ENCODE measurements at places on chromosomes 2 and 18.

DNA sequence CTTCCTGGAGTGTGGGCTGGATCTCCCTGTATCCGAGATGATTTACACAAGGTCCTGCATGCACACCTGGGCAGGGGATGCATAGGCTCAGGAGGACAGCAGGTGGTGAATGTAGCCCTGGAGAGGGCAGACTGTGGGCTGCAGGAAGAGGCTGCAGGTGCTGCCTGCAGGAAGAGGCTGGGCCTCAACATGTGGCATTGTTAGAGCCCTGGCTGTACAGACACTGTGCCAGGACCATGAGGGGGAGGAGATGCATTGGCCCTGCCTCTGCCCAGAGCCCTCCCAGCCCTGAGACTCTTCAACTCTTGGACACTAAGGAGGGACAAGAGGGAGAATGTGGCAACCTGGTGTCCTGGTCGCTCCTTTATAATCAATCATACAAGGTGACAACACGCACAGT lies 392.8 kb downstream of the TNS1 start:
- no peak for DNase-seq

DNA sequence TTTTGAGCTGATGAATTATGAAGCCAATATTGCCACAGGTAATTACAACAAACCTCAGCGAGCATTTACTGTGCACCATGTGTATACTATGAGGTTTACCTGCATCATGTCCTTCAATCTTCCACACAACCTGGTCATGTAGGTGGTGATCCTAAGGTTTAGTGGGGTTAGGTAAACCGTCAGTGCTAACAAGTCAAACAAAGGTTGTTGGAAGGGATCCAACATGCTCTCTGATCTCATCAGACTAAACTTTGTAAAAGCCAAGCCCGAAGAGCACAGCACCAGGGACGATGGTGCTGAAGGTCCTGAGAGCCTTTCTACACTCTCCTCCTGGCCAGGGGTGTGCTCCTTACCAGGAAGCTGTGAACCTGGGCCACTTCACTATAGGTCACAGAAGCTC lies 29.4 kb downstream of the SH3YL1 start:
- DNase-seq: no peak

DNA sequence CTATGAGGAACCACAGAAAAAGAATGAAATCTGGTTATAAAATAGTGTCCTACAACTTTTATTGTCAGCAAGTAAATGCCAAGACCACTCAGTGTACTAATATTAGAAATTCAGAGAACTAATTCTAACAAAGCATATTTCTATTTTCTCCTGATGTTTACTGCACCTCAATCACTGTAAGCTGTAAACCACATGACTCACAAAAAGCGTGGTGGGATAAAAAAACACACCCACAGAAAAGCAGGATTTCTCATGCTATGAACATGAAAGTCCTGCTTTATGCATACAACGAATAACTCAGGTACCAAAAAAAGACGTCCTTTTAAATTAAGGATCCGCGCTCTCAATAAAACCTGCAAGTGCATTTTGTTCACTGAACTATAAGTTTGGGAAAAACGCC lies 797 bp downstream of the TXNL4A start:
- DNase-seq: no peak

- DNase-seq: no peak
Measured at GRCh38 chr2:25424426-25425028, 82.8 kb upstream of the DNMT3A start.

GRCh38 chr2:12759248-12759647 lies 42.5 kb downstream of the TRIB2 start:
- no peak for DNase-seq

- DNase-seq: no peak
Measured at GRCh38 chr2:143575340-143575739, 446.1 kb downstream of the ARHGAP15 start.

GRCh38 chr2:96651793-96652192 lies 9.2 kb downstream of the FER1L5 start:
- no peak for DNase-seq

Measured in stimulated activated CD4-positive, alpha-beta T cell treated with anti-CD3 and anti-CD28 coated beads, Interleukin-1b, Interleukin-23, amount 100 ng/mL, for 48 hours (primary cell).